Hematopoietic multipotent progenitor cell (in vitro differentiated cells): ENCODE measurements at places on chromosomes 12 and 14. TPM values are rescaled to one million over a fixed set of nuclear protein-coding genes. Genes with fewer than 3 reads are reported as not detected.
A peak's percentile ranks its signal among the peaks of the same experiment; 100 is the strongest.

- DNase-seq, result no peak
These were observed 8.4 kb downstream of the CKAP4 start for GRCh38 chr12:106239241-106239950.

GRCh38 chr14:50035214-50035613, 81.2 kb downstream of the VCPKMT start:
- DNase-seq, result no peak

DNA sequence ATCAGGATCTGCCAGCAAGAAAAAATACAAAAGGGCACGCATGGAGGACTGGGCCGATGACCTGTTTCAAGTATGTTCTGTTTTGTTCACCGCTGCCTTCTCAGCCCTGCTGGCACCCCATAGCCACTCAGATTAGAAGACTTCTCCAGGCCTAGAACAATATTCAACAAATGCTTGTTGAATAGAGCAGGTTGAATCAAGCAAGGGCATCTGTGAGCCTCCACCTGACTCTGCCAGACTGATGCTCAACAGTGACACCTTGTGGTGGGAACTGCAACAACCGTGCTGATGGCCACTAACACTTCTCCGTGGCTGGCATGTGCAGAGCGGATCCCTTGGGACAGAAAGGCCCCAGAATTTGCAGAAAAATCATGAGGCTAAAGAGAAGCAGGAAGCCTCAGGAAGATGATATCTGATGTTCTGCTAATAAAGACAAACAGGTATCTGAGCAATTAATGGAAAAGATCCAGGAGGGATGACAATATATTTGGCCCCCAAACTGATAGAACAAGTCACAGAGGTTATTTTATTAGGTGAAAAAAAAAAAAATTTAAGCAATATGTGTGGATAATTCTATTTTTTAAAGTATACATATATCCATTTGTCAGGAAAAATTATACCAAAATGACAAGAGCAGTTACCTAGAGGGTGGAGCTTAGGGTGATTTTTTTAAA, 114.3 kb downstream of the KSR2 start:
- DNase-seq, result peak; percentile 51

The RNASE1 gene
- 1.3 TPM for total RNA-seq

The MMP17 gene
- total RNA-seq, result 3.8 TPM

The MBIP gene
- total RNA-seq, result 6.7 TPM
